Suppressor macrophage (primary cell): ENCODE measurements at places on chromosomes 3 and 15.
A peak's percentile ranks its signal among the peaks of the same experiment; 100 is the strongest.

- DNase-seq: peak; percentile 74
Observed at GRCh38 chr3:15272426-15273196, 59.8 kb downstream of the SH3BP5 start.

DNA sequence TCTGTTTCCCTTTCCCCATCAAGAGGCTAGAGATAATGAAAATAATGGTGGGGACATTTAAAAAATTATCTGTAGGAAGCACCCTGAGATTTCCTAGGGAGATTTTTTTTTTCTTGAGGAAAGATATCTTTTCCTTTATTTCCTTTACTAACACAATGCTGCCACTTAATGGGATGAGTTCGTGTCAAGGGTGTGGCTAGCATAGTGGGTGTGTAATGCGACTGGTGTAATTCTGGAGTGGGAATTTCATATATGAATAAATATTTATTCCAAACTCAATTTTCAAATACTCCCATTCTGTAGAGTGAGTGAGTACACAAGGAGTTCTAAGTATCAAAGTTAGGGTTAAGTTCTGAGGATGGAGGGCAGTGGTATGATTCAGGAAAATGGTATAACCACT lies 66.1 kb upstream of the GALNT15 start:
- no peak for DNase-seq

DNA sequence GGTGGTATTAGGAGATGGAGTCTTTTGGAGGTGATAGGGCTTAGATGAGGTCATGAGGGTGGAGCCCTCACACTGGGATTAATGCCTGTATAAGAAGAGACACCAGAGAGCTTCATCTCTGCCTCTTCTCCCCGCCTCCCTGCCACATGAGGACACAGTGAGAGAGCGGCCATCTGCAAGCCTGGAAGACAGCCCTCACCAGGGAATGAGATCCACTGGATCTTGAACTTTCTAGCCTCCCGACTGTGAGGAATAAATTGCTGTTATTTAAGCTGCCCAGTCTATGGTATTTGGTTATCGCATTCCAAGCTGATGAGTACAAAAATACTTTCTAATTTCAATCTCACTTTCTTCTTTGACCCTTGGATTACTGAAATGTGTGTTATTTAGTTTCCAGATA lies 121.4 kb downstream of the OCA2 start:
- no peak for DNase-seq

DNA sequence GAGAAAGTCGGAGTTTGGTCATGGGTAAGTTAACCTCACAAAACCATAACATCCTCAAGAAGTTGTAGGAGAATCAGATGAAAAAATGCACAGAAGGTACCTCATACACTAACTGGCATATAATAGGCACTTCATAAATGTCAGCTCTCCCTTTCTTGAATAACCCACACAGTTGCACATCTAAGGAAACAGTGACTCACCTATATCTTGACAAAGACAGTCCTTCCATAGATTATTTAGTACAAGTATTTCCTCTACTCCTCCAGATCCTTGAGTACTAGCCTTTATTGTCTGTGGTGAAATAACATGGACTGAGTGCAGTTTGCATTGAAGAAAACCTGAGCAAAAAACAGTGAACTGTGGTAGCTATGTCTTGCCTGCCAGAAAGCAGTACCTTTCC lies 46.6 kb downstream of the MAGI1 start:
- no peak for DNase-seq
